ENCODE measurements at places on chromosomes 13 and 19.
A peak's percentile ranks its signal among the peaks of the same experiment; 100 is the strongest.

GRCh38 chr13:73000027-73000674, 58.7 kb upstream of the KLF5 start:
- H3K27ac ChIP-seq: peak overlapping the region; percentile 5
- DNase-seq: no peak
- no peaks in the 10 kb centered on the region for H3K27me3 ChIP-seq
- H3K36me3 ChIP-seq: peaks cover 14% of the 10 kb centered on the region
- H3K4me3 ChIP-seq: no peak overlapping the region
- H3K4me1 ChIP-seq: peaks cover 5% of the 10 kb centered on the region

DNA sequence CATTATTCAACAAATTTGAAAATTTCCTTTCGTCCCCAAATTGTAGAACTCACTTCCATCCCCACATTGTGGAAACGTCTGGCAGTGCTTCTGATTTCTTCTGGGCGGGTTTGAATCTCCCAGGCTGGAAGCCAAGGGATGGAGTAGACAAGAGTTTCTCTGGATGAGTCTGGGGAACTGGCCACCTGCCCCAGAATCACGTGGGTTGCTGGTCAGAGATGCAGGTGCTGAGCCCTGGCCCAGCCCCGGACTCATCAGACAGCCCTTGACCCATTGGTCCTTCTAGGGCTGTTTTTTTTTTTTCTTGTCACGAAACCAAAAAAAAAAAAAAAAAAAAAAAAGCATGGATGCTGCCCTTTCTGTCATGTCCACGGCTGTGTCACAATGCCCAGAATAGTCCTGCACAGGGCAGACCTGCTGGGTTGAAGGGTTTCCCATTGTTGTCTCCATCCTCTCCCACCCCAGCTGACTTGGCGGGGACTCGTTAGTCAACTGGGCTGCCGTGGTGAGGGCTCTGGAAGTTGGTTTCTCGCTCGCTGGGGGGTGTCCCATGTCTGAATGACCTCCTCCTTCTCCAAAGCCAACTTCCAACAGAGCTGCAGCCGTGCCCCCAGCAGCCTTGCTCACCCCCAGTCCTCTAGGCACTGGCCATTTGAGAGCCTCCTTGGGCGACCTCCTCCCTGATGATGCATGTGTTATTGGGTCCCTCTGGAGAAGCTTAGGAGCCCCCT, 12.8 kb downstream of the CHST8 start:
- no peak overlapping the region for H3K27ac ChIP-seq
- H3K4me1 ChIP-seq: no peaks in the 10 kb centered on the region
- no peaks in the 10 kb centered on the region for H3K36me3 ChIP-seq
- no peak overlapping the region for H3K4me3 ChIP-seq

DNA sequence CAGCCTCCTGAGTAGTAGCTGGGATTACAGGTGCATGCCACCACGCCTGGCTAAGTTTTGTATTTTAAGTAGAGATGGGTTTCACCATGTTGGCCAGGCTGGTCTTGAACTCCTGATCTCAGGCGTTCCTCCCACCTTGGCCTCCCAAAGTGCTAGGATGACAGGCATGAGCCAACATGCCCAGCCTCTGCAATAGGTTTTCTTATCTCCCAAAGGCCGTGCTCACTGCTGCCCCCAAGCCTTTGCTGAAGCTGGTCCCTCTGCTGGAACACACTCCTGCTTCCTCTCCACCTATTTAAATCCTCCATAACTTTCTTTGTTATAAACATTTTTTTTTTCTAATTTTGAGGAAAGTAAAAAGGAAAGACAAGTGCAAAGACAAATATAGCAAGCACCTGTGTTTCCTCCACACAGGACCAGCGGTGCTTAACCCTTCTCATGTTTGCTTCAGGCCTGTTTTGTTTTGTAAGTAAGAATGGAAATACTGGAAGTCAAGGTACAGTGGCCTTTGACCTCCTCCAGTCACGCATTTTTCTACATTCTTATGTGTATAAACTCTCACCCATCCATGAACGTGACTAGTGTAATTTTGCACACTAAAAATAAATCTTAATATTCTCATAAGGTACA, 14.5 kb upstream of the TNFAIP8L1 start:
- peaks cover 12% of the 10 kb centered on the region for H3K27me3 ChIP-seq
- H3K4me3 ChIP-seq: no peak overlapping the region
- H3K4me1 ChIP-seq: no peaks in the 10 kb centered on the region
- no peaks in the 10 kb centered on the region for H3K36me3 ChIP-seq

GRCh38 chr19:29671393-29672160, 6.3 kb downstream of the PLEKHF1 start:
- no peaks in the 10 kb centered on the region for H3K27me3 ChIP-seq
- peak overlapping the region; percentile 66 for H3K4me3 ChIP-seq
- H3K4me1 ChIP-seq: peaks cover 89% of the 10 kb centered on the region

- no peak overlapping the region for H3K27ac ChIP-seq
- no peak for DNase-seq
- peaks cover 13% of the 10 kb centered on the region for H3K4me1 ChIP-seq
- no peak overlapping the region for H3K4me3 ChIP-seq
- H3K36me3 ChIP-seq: peaks cover 19% of the 10 kb centered on the region
Observed at GRCh38 chr19:55590617-55591016, 8.7 kb downstream of the FIZ1 start.

DNA sequence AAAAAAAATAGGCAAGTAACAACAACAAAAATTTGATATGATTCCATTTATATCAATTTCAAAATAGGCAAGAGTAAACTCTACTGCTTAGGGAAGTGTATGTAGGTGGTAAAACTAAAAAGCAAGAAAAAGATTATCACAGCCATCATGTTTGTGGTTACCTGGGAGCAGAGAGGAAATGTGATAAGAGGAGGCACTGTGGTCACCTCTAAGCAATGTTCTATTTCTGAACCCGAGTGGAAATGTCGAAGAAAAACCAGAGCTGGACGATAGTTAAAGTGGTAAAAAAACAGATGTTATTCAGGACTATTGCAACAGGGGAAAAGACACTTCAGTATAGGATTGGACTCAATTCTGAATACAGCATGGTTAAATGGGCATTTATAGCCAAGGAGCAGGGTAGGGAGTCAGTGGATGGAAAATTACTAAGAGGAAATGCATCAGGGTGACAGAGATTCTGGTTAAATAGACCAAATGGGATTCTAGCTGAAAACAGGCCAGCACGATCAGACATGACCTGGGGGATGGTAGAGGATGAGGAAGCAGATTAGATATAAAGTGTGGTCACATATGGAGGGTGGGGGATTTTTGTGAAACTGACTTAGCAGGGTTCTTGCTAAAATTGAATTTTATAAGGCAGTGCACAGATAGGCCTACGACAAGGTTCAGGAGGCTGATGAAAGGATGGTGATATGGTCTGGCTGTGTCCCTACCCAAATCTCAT, 6.0 kb upstream of the TEX30 start:
- H3K4me1 ChIP-seq: peaks cover 28% of the 10 kb centered on the region
- H3K27me3 ChIP-seq: no peaks in the 10 kb centered on the region
- DNase-seq: peak; percentile 47

DNA sequence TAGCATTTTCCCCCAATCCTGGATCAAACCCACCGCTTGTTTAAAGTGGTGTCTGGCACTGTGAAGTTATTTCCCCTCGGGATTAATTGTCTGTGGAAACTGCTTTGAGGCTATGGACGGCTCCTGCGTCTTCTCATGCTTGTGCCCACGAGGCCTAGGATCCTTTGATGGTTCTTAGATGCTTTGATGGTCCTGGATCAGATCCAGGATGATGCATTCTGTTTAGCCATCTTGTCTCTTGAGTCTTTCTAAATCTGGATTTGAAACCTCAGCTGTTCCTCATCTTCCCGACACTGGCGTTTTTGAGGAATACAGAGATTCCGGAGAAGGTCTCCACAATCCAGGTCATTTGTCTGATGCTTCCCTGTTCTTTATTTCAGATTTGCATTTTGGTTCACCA, 36.1 kb upstream of the USP29 start:
- peaks cover 4% of the 10 kb centered on the region for H3K36me3 ChIP-seq
- no peaks in the 10 kb centered on the region for H3K4me1 ChIP-seq
- no peaks in the 10 kb centered on the region for H3K27me3 ChIP-seq
- H3K4me3 ChIP-seq: no peak overlapping the region

DNA sequence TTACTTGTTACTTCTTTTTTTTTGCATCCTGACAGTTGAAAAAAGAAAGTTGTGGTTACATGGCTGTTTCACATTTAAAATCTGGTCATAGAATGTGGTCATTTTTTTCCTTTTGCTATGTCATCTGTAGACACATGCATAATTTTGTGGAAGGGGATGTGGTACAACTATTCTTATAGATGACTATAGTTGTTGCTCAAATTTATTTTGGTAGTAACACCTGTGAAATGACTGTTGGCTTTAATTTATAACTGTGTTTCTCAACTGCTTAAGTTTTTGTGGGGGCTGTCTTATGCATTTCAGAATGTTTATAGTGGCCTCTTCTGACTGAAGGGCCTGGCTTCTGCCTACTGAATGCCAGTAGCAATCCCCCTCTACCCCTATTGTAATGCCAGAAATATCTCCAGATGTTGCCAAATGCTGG, 130.5 kb downstream of the PAN3 start:
- peaks cover 10% of the 10 kb centered on the region for H3K4me1 ChIP-seq
- H3K36me3 ChIP-seq: peaks cover 35% of the 10 kb centered on the region
- peak overlapping the region; percentile 13 for H3K27ac ChIP-seq
- no peak overlapping the region for H3K4me3 ChIP-seq
- H3K27me3 ChIP-seq: no peaks in the 10 kb centered on the region

- no peak for DNase-seq
- no peak overlapping the region for H3K4me3 ChIP-seq
- no peak overlapping the region for H3K27ac ChIP-seq
Observed at GRCh38 chr19:2441096-2441752, 13.8 kb upstream of the TIMM13 start.

DNA sequence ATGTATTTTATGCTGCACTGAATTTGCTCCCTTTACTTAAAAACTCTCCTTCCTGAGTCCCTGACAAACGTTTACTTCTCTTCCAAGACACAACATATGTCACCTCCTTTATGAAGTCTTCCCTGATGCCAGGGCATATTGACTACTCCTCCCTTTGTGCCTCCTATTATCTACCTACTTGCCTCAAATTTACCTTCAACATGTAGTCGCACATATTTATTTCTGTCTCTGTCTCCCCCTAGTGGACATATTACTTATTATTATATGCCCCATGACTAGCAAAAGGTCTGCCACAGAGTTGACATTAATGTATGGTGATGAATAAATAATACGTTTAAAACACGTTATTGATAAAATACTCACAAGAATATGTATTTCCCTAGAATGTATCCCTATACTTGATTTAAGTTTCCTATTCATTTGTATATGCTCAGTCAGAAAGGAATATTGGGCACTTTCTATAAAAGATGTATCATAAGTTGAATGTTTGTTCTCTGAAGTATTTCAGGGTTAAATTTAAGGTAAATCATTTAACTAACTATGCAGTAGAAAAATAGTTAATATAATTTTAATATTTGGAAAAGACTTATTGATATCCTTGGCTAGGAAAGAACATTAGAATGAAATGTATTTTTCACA, 250.3 kb upstream of the ATXN8OS start:
- H3K36me3 ChIP-seq: no peaks in the 10 kb centered on the region
- DNase-seq: no peak
- no peaks in the 10 kb centered on the region for H3K4me1 ChIP-seq
- H3K4me3 ChIP-seq: no peak overlapping the region
- H3K27me3 ChIP-seq: no peaks in the 10 kb centered on the region
- H3K27ac ChIP-seq: no peak overlapping the region

- H3K27me3 ChIP-seq: no peaks in the 10 kb centered on the region
- no peak overlapping the region for H3K4me3 ChIP-seq
- no peak for DNase-seq
- H3K36me3 ChIP-seq: peaks cover 7% of the 10 kb centered on the region
- no peak overlapping the region for H3K27ac ChIP-seq
Observed at GRCh38 chr13:79314652-79315051, 91.4 kb downstream of the RBM26 start.

DNA sequence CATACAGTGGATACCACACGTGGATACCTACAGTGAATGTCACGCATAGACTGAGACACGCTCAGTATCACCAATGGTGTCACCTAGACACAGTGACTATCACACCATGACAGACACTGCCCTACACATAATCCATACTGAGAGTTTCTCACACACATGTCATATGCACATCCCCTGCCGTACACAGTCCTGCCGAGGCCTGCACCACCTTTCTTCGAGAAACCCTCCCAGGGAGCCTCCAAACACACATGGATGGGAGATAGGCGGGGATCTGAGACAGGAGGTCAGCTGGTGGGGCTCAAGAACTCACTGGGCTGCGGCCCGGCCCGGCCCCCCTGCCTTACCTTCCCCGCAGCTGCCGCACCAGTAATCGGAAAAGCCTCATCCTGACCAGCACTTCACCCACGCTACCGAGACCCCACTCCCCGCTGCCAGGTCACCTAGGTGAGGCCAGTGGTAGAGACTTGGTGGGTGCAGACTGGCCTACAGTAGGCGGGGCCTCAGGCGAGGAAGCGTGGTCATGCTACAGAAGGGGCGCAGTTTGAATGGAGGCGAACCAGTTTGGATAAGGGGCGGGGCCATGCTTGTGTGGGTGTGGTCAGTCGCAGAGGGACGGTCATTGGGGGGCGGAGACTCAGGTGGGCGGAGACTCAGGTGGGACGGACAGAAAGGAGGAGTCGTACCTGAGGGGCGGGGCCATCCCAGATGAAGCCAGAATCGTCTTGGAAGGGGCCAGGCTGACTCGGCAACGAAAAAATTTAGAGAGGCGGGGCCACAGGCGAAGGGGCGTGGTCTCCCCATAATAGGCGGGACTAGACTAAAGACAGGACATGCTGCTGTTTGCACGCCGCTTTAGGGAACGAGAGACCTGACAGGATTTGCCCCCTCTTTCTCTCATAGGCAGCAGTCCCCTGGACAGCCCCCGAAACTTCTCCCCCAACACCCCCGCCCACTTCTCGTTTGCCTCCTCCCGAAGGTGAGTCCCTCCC, 2.1 kb downstream of the MAST1 start:
- no peak overlapping the region for H3K27ac ChIP-seq
- peaks cover 34% of the 10 kb centered on the region for H3K4me1 ChIP-seq
- peaks cover 64% of the 10 kb centered on the region for H3K27me3 ChIP-seq
- H3K36me3 ChIP-seq: no peaks in the 10 kb centered on the region

GRCh38 chr13:80668452-80668851, 327.5 kb upstream of the SPRY2 start:
- no peak overlapping the region for H3K27ac ChIP-seq
- no peaks in the 10 kb centered on the region for H3K4me1 ChIP-seq
- H3K4me3 ChIP-seq: no peak overlapping the region

DNA sequence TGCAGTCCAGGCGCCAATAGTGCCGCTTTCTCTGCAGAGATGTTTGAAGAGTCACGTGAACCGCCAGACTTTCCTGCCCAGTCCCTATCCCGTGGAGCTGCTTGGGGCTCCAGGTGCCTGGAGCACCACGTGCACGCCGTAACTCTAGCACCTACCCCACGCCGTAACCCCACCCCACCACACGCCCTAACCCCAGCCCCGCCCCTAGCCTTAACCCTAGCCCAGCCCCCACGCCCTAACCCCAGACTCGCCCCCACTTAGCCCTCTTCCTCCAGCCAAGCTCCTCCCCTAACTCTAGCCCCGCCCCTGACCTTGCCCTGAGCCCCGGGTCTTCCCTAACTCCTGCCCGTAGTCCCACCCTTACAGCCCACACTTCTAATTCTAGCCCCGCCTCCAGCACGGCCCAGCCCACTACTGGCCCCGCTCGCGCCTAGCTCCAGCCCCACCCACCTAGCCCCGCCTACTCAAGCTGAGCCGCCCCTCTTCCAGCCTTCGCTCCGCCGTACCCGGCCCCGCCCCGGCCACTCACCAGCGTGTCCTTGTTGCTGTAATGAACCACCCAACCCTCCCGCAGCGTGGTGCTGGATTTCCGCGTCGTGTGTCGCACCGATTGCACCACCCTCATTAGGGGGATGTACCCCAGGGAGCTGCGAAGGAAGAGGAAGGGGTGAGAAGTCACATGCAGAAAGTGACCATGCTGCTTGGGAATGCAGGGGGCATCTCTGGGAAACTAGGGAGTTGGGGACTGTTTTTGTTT, 19.5 kb downstream of the PRKD2 start:
- peaks cover 56% of the 10 kb centered on the region for H3K36me3 ChIP-seq
- H3K4me1 ChIP-seq: no peaks in the 10 kb centered on the region
- H3K4me3 ChIP-seq: no peak overlapping the region
- no peak overlapping the region for H3K27ac ChIP-seq
- H3K27me3 ChIP-seq: no peaks in the 10 kb centered on the region

Measured in activated CD4-positive, alpha-beta memory T cell treated with anti-CD3 and anti-CD28 coated beads for 36 hours (primary cell).